ENCODE measurements at places on chromosomes 1 and 21.

DNA sequence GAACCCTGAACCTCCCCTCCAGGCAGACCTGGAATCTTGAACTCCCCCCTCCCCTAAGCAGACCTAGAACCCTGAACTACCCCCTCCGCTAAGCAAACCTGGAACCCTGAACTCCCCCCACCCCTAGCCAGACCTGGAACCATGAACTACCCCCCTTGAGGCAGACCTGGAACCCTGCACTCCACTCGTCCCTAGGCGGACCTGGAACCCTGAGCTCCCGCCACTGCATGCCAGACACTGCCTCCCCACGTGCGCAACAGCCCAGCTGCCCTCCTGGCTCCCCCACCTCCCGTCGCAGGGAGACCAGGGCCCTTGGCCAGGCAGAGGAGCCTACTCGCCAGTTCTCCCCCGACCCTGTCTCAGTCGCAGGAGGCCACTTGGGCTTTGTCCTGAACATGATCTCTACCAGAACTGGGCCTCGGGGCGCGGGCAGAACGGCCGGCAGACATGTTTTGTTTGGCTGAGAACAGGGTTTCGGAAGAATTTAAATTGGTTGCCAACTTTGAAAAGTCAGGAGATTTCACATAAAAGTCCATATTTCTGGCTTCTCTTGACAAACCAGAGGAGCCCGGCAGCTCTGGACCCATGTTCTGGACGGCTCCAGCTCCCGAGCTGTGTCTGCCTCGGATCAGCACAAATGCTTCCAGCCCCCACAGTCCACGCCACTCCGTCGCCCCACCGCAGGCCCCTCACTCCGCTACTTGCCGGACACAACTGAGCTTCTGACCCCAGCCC, 9.2 kb upstream of the PLEKHG5 start:
- DNase-seq: no peak

DNA sequence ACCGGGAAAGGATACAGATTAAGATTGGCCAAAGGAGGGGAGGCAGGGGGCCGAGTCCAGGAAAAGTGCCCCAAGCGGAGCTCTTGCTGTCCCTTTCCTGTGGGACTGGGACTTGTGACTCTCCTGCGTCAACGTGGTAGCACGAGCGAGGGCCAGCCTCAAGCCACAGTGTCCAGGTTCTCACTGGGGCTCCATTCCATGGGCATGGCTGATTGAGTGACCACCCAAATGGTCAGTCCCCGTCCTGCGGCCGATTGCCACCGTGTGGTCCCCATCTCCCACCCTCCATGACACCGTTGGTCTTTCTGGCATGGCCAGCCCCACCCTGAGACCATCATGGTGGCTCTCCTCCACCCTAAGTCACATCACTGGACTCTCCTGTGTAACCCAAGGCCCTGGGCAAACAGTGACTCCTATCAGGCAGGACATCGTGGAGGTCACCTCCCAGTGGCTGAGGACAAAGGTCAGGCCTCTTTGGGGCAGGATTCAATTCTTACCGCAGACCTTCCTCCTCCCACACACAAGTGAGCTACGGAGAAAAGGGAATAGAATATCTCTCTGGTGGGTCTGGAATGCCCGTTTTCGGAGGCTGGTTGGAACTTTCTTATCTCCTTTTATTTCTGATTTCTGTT, 8.9 kb upstream of the C1orf174 start:
- DNase-seq: no peak

DNA sequence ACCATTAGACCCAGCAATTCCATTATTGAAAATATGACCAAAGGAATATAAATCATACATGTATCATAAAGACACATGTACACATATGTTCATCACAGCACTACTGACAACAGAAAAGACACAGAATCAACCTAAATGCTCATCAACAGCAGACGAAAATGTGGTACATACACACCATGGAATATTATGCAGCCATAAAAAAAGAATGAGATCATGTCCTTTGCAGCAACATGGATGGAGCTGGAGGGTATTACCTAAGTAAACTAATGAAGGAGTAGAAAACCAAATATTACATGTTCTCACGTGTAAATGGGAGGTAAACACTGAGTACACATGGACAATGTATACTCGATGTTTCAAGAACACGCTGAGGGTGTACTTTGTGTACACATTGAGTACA, 15.9 kb downstream of the AKT3 start:
- DNase-seq: no peak

- DNase-seq: peak; percentile 85
Measured at GRCh38 chr1:231626535-231626950, at the start of gene DISC1. Gene DISC1, plus strand, starts transcription at chr1:231626790. Its CDS starts 78 bp downstream, at chr1:231626868.

DNA sequence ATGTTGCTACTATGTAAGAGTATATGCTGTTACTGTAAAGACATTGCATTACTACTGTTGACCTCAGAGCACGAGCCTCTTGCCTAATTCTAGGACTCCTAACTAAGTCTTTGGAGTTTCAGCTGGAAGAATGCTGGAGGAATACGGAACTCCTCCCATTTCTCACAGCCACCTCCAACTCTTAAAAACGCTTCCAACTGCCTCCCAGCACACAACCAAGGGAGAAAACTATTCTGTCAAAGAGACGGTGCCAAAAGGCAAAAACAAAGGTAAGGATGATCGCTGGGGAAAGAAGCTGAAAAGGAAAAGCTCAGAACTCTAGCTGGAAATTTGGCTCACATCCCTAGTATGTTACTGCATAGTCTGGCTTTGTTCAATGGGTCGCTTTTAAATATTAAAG, at the start of gene FMO2:
TSS of gene FMO2 (plus strand) at position 210 of the 400 bp plus-strand sequence. CDS start 414 bp downstream, outside the sequence.
- DNase-seq: no peak

DNA sequence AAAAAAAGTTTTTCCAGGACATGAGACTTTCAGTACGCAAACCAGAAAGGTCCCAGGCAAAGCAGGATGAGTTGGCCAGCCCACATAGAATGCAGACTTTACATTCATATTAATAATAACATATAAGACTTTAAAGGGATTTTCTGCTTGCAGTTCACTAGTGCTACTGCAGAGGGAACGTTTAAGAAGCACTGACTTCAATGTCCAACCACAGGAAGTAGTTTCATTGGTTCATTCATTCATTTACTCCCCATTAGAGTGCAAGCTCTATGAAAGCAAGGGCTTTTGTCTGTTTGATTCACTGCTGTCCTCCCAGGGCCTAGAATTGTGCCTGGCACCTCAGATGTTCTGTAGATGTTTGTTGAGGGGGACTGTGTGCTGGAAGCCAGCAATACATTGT, 11.8 kb upstream of the SERINC2 start:
- DNase-seq: no peak

- no peak for DNase-seq
Measured at GRCh38 chr1:157008502-157008901, 37.0 kb downstream of the ARHGEF11 start.

DNA sequence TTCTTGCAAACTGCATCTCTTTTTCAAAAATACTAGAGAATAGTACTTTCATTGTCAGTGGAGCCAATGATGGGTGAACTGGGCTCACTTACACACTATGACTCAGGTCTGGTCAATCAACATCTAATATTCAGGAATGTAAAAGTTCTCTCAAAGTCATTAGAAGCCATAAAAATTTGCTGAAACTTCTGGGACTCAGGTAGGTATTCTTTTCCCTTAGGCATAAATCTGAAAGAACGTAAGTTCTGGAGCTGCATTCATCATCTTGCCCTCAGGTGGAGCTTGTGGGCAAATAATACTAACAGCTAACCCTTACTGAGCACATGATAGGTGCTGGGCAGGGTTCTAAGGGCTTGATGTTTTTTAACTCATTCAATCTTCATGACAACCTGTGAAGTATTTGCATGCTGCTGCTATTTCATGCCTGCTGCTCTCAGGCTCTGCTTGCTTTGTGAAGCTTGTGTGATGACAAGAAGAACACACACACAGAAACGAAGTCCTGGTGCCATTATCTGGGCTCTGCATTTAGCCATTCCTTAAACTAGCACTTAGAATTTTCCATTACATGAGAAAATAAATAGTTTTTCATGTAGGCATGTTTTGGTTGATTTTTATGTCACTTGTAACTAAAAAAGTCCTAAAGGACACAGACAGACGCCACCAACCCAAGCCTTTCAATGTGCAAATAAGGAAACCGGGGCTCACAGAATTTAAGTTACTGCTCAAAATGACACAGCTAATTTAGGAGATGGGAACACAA, 394.2 kb upstream of the LYPLAL1 start:
- peak; percentile 12 for DNase-seq

DNA sequence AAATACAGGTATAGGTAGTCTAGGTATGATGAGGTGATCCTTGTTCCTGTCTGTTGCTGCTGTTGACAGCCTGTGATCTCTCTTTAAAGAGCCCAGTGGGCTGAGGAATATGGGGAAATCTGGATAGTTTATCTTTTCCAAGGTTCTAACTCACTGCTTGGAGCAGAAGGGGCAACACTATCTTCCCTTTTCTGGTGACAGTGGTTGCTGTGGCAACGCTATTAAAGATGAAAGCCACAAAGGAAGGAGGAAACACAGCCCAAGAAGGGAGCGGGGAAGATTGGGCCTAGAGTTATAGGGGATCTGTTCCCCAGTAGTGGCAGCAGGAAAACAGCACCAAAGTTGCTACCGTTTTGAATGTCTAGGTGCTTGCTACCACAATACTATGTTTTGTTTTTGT, 8.8 kb downstream of the PCP4L1 start:
- DNase-seq: no peak

GRCh38 chr1:220315070-220315839, 43.0 kb upstream of the RAB3GAP2 start:
- no peak for DNase-seq

DNA sequence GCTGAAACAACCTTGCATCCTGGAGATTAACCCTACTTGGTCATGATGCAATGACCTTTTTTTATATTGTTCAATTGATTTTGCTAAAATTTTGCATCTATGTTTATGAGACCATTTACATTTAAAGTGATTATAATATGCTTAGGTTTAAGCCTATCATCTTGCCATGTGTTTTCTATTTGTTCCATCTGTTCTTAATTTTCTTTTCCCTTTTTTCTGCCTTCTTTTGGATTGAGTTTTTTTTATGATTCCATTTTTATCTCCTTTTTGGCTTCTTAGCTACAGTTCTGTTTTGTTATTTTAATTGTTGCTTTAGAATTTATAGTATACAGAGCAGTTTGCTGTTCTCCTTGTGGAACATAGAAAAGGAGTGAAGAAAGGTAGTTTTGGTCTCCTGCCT, 385.1 kb upstream of the USP24 start:
- no peak for DNase-seq

- peak; percentile 84 for DNase-seq
Measured at GRCh38 chr1:101259744-101260148, 22.9 kb downstream of the S1PR1 start.

- no peak for DNase-seq
Measured at GRCh38 chr1:192059407-192059806, 98.9 kb upstream of the RGS18 start.

DNA sequence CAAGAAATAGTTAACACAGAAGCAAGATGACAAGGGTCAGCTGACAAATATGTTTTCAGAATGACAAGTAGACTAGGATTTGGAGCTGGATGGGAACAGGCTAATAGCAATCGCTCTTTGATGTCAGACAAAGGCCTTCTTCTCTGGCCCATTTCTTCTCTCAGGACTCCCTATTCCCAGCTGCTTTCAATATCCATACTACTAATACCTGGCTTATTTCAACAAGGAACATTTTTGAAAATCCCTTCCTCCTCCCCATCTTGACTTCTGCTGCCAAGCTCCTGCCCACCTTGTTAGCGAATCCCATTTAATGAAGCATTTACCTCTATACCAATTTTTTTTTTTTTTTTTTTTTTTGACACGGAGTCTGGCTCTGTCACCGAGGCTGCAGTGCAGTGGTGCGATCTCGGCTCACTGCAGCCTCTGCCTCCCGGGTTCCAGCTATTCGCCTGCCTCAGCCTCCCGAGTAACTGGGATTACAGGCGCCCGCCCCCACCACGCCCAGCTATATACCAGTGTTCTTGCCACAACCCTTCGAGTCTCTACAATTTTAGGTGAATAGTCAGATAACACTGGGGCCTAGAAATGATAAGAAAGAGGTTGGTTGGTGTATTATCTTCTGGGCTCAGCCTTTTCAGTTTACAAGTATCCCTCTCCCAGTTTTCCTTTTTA, 68.4 kb downstream of the MACF1 start:
- no peak for DNase-seq

GRCh38 chr1:6911021-6911941, 126.0 kb downstream of the CAMTA1 start:
- no peak for DNase-seq

DNA sequence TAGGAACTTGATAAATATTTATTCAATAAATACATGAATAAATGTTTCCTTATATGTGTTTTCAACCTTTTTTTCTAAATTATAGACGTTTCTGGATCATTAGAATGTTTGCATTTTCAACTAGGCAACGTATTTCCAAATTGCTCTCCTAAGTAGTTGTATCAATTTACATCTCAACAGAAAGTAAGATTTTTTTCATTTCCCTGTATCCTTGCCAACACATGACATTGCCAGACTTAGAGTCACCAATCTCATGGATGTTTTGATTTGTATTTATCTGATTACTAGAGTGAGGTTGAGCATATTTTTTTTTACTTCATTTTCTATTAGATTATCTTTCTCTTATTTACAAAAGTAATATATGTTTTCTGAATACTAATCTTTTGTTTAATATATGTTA, 22.2 kb upstream of the SMG7 start:
- no peak for DNase-seq

- DNase-seq: peak; percentile 34
Measured at GRCh38 chr21:30232011-30232410, 16.1 kb upstream of the CLDN8 start.

DNA sequence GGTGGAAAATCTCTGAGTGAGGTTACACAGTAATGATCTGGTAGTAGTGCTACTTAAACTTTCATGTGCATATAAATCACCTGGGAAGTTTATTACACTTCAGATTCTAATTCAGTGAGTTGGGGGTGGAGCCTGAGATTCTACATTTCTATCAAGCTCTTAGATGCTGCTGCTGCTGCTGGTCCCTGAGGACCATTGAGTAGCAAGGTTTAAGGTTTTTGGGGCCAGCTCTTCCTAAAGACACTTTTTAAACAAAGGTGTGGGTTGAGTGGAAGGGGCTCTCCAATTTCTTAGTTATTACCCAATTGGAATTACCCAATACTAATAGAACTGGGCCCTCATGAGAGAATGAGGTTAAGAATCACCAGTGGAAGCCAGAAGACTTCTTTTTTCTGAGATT, 29.5 kb downstream of the KCNA3 start:
- no peak for DNase-seq

- DNase-seq: peak; percentile 97
Measured at GRCh38 chr21:21715266-21715969, 717.2 kb downstream of the NCAM2 start.

GRCh38 chr1:226793620-226794276, 54.7 kb upstream of the ITPKB start:
- DNase-seq: no peak

GRCh38 chr1:234611225-234611846, 1.4 kb upstream of the IRF2BP2 start:
- peak; percentile 91 for DNase-seq

- DNase-seq: peak; percentile 61
Measured at GRCh38 chr1:86156566-86157455, at the start of gene COL24A1. Gene COL24A1, minus strand, starts transcription at chr1:86156772. Its CDS starts 376 bp downstream, at chr1:86156396.

All from fibroblast of skin of back (primary cell).